Adipocyte (in vitro differentiated cells): ENCODE measurements at places on chromosomes 3 and 15.

- DNase-seq: no peak
Observed at GRCh38 chr3:139526146-139526545, 13.4 kb downstream of the RBP1 start.

DNA sequence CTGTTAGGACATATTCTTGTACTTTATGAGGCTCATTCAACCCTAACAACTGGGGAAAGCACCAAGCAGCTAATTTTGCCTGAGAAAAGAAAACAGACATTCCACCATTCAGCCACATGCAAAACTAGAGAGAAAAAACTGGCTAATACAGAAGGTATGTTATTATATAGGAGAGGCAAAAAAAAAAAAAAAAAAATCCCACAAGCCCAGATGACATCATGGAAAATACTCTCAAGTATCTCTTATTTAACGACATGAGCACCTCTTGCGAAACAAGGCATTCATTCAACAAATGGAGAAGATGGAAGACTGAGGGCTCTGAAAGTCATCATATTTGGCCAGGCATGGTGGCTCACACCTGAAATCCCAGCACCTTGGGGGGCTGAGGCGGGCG, 61.5 kb downstream of the PRICKLE2 start:
- DNase-seq: peak; percentile 94

DNA sequence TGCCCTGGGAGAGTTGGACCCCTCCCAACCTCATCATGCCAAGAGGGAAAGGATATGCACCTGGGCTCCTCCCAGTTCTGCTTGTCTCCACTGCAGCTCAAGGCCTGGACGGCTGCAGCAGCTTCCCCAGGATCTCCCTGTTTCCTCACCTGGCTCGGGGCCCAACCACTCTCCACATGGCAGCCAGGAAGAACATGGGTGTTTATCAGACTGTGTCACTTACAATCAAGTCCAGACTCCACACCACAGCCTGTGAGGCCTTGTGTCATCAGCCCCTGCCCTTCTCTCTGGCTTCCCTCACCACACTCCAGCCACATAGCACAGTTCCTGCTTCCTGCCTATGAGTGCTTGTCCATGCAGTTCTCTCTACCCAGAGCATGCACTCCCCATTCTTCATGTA, 534.4 kb downstream of the EPHB1 start:
- no peak for DNase-seq

GRCh38 chr3:195069501-195070251, 201.3 kb downstream of the XXYLT1 start:
- DNase-seq: no peak
